ENCODE measurements at places on chromosomes 11 and 22. TPM values are rescaled to one million over a fixed set of nuclear protein-coding genes. Genes with fewer than 3 reads are reported as not detected.

DNA sequence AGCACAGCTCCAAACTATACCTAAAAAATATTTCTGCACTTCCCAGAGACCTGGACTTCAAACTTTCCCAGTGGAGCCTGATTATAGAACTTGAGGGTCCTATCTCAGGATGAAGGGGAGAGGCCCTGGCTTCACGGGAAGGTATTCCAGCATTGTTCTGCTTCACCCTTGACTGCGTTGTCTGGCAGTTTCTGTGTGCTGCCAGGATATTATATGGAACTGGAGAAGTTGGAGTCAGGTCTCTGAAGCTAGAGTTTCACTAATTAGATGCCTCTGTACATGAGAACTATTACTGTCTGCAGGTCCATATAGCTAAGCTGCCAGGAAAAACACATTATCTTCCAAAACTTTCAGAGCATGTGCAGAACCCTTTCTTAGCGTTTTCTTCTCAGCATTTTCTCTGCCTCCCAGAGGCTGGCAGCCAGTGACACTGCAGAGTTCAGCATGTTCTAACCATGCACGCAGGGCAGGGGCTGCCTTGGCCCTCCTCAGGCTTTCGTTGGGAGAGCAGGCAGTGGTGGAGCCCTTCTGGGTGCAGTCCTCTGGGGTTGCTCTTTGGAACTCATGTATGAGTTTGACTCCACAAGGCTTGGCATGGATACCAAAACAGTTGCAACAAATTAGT is 99.3 kb downstream of the CWC15 start:
- DNase-seq = no peak

DNA sequence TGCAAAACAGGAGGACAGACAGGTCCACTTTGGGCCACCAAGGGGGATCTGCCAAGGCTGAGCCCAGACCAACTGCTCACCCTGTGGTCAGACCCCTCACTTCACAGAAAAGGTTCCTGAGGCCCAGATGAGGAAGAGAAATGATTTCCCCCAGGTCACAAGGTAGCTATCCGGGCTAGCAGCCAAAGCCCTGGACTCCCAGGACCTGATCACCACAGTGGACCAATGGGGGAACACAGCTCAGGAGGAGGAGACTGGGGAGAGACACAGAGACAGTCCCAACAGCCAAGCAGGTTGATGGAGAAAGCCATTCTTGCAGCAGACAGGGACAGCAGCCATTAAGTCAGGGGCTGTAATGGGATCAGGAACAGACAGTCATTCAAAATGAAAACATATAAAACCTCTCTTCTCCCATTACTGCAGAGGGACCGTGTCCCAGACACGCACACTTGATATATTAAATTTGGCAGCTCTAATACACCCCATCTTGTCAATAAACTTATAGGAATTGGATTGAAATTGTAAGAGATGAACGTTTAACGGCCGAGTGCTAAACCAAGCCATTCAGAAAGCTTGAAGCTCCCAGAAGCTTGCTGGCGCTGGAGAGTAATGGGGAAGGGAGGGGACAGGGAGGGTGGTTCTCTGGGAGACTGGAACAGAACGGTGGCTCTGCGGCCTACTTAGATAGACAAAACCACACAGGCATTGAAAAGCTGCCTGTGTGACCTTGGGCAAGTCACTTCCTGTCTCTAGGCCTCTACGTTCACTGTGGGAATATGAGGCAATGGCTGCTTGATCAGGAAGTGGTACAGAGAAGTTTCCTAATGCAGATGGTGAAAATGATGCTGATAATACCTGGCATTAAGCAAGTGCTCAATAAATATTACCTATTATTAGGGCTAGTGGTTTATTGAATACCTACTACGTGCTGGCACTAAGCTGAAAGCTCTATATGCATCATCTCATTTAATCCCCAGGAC is 16.0 kb downstream of the ZMAT5 start:
- DNase-seq = no peak

The LSP1 gene
- 20.6 TPM for polyA plus RNA-seq

- DNase-seq = no peak
These were observed 354.1 kb downstream of the NTM start for GRCh38 chr11:131724436-131724975.

- no peak for DNase-seq
These were observed 19.1 kb upstream of the OOSP1 start for GRCh38 chr11:59918987-59919589.

DNA sequence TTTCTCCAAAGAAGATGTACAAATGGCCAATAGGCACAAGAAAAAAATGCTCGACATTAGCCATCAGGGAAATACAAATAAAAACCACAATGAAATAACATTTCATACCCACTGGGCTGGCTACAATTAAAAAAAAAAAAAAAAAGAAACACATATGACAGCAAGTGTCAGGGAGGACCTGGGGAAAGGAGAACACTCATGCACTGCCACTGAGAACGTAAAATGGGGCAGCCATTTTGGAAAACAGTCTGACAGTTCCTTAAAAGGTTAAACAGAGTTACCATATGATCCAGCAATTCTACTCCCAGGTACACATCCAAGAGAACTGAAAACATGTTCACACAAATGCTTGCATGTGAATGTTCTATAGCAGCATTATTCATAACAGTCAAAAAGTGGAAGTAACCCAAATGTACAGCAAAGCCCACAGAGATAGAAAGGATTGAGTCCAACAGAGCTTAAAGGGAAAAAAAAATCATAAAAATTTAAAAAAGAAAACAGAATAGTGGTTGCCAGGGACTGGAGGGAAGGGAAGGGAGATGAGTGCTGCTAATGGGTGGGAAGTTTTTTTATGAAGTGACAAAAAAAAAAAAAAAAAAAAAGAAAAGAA is 48.4 kb upstream of the CYP2D6 start:
- DNase-seq = no peak

GRCh38 chr11:130202009-130202817 is 42.6 kb downstream of the ST14 start:
- DNase-seq = no peak

The APOBEC3C gene
- polyA plus RNA-seq = 12.3 TPM

DNA sequence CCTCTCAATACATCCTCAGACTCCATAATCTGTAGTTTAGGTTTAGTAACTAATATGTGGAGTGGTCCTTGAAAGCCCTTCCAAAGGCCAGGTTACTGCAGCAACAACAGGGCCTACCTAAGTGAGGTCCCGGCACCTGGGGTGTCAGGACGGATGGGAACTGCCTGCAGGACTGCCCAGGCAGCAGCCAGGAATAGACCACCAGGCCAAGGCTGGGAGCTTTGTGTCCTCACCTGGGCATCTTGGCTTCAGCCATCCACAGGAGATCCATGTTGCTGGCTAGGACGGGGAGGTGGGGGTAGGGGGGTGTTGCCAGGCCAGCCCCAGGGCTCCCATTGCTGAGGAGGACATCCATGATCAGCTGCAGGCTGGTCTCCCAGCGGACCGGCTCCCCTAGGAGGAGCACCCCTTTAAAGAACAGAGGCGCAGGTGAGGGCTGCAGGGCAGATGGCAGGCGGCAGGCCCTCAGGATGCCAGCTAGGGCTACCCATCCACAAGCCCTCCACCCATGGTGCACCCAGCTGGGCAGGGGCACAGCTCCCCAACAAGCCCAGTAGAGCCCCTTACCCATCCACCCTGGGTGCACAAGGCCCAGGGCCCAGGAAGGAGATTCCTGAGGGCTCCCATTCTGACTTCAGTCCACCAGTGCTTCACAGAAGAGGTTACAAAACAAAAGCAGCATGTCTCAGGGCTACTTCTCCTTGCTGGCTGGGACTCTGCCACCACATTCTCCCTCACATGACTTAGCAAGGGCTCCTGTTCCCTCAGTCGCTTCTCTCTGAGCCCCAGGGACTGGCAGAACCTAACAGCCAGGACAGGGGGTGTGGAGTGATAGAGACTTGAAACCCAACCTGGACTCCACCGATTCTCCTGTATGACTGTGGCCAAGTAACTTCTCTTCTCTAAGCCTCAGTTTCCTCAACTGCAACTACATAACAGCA is 18.0 kb downstream of the HDHD5 start:
- no peak for DNase-seq

GRCh38 chr22:39183991-39184585 is 31.6 kb upstream of the CBX7 start:
- no peak for DNase-seq

GRCh38 chr22:42473484-42474193 is 41.4 kb upstream of the NFAM1 start:
- peak; percentile 17 for DNase-seq

DNA sequence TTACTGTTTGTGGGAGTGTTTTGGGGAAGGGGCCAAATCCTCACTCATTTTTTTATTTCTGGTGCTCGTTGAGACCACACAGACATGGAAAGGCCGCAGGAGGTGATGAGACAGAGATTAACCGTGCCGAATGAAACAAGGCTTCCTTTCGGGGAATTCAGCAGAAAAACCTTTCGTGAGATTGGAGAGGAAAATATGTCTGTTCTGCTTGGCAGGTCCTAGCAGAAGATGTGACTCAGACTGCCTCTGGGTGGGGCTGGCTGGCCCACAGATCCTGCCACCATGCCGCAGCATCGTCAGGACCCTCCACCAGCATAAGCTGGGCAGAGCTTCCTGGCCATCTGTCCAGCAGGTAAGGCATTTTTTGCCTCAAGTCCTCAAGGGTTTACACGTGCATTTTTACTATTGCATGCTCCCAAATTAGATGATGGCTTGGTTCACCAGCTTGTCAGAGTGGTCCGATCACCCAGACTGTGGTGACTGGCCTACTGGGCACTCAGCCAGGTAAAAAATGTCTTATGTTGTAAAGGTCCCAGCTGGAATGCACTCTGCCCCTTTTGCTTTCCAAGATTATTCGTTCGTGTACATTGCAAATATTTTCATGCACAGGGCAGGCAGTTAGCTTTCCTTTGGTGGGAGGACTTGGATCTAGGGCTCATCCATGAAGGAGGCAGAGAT is 1.5 kb downstream of the DDB2 start:
- DNase-seq = peak; percentile 35

The SEPTIN5 gene
- 75.7 TPM for polyA plus RNA-seq

DNA sequence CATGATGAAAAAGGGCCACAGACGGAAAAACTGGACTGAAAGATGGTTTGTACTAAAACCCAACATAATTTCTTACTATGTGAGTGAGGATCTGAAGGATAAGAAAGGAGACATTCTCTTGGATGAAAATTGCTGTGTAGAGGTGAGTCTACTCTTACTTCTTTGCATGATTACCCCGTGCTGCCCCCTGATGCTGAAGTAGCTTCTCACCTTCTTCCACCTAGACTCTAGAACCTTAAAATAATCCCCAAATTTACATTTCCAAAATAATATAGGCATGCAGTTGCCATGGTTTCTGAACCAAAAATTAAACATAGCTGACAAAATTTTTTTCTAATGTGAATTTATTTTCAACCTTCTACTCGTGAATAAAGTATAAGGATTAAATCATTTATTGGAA is 64.2 kb downstream of the SWAP70 start:
- no peak for DNase-seq

The MMP8 gene
- 0.51 TPM for polyA plus RNA-seq

DNA sequence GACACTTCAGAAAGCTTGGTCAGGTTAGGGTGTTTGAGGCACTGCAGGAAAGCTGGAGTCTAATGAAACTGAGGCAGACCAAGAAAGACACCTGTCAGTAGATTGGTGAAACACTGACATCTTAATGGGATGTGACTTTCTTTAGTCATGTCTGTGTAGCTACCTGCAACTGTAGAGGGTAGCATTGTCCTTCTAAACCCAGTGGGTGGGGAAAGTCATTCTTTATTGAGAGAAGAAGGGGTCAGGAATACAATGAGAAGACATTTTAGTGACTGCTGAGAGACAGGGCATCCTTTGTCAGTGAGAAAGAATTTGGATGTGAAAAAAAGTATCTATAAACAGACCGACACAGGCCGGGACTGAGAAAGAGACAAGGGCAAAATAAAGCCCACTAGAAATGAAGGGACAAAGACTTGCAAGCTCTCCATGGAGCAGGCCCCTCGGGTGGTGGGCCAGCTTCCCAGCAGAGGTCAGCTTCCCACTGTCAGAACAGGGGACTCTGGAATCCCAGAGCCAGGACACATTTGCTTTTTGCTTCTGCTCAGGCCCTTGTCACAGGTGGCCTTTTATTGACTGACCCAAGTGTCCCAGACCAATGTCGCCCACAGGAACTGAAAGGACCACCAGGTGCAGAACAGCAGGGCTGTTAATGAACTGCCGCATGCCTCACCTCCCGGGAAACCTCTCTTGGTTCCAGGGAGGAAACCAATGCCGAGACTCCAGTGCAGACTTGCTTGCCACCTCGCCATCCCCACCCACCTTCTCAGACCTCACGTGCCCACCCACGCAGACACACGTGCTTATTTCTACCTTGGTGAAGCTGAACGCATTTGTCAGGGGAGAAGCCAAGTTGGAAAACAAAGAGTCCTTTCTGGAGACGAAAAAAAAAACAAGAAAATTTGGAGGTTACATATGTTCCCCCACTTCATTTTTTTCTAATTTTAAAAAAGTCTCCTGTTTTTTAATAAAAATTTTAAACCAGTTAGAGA is 212.8 kb downstream of the TENM4 start:
- no peak for DNase-seq

The ADAMTS8 gene
- polyA plus RNA-seq = 0.30 TPM

- DNase-seq = no peak
These were observed 16.5 kb downstream of the SCYL1 start for GRCh38 chr11:65541093-65541982.

DNA sequence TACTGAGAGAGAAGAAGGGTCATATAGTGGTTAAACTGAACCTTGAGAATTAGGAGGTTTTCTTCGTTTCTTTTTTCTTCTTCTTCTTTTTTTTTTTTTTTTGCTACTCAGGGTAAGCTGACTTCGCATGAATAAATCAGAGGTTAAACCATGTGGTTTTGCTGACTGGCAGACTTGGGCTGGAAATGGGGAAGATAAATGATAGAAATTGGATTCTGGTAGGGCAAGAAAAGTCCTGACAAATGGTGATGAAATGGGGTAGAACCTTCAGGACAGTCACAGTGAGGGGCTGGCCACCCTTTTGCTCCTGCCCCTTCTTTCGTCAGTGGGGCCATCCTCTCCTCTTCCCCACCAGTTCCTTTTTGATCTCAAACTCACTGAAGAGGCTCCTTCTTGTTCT is 1.6 kb upstream of the SWAP70 start:
- peak; percentile 33 for DNase-seq

GRCh38 chr11:80559942-80560341 is 1119.1 kb upstream of the TENM4 start:
- no peak for DNase-seq

- no peak for DNase-seq
These were observed 42.3 kb downstream of the TRMU start for GRCh38 chr22:46377525-46378425.

DNA sequence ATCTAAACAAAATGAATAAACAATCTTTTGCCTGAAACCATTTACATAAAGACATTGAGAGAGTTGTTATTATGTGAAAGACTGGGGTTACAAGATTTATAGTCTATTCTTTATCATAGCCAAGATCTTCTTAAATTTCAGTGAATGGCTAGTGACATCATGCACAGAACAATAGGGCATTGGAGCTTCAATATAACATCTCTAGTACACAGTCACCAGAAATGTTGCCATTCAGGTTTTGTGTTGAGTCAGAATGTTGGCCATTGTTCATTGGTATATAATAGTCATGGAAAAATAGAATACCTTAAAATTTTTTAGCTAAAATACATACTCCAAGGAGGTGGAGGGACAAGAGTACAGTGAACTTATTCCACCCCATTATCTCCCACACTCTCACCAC is 44.3 kb downstream of the SLC5A12 start:
- DNase-seq = no peak

GRCh38 chr11:65459552-65459951 is 37.0 kb downstream of the NEAT1 start:
- no peak for DNase-seq

GRCh38 chr11:43852057-43852636 is 28.5 kb upstream of the ALKBH3 start:
- peak; percentile 21 for DNase-seq

The GLB1L2 gene
- polyA plus RNA-seq = 0.42 TPM
